Stimulated activated memory B cell treated with anti-CD40 and anti-IgM and Interleukin-4, amounts not matched to agents 10 μg/mL and 1 μg/mL and 100 μg/mL, for 72 hours (primary cell): ENCODE measurements at places on chromosomes 1 and 21.

DNA sequence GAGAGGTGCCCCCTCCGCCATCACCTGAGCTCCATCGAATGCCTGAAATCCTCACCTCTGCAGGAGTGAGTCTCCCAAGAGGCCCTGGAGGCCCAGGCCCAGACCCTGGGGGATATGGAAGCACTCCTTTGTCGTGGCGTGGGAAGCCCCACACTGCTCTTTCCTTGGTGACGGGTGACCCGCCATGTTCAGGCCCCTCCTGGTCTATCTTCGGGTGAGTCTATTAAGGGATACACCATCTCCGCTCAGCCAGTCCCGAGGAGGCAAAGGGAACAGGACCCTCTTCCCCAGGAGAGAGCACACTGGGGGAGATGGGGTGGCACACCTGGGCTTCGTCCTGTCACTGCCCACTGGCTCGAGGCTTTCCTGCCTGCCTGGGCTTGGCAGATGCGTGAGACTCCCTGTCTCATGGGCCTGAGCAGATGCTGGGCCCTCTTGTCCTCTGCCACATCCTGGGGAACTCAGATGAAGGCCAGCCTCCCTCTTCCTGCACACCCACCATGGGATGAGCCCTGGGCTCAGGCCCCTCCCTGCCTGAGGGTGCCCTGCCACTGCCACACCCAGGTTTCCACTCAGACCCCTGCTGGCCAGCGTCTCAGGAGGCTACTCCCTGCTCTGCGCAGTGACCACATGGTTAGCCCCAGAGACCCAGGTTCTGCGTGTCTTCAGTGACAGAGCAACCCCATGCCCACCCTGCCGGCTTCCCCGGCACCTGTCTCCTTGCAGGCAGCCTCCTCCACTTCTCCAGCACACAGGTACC, 3.8 kb upstream of the NPHP4 start:
- ATAC-seq, result no peak

GRCh38 chr1:113928187-113928930, 765 bp upstream of the HIPK1 start:
- peak; percentile 32 for ATAC-seq

DNA sequence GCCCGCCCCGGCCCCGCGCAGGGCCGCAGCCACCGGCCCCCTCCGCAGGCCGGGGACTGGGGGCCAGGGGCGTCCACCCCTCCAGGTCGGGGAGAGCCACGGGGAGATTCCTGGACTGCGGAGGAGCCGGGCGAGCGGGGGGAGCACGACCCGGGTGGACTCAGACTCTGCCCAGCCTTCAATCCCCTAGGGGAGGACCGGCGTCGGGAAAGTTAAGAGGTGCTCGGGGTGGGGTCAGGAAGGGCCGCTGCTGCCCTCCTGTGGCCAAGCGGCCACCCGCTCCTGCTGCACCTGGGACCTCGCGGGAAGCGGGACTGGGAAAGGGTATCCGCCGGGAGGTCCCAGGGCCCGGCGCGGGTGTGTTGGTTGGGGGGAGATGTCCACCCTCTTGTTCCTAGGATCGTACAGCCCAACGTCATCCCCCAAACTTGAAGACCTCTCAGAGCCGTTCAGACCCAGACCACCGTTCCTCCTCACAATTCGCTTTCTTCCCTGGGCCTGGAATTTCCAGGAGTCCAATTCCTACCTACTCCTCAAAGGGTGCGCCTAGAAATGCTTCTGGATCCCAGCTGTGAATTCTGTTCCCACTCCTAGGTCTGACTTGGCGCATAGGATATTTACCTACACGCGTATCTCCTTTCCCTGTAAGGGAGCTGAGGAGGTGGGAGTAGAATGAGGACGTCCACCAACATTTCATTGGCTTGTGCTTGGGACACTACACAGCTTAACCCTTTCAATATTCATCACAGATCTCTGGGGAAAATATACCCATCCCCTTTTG, 484 bp upstream of the RHOC start:
- ATAC-seq, result peak; percentile 85

DNA sequence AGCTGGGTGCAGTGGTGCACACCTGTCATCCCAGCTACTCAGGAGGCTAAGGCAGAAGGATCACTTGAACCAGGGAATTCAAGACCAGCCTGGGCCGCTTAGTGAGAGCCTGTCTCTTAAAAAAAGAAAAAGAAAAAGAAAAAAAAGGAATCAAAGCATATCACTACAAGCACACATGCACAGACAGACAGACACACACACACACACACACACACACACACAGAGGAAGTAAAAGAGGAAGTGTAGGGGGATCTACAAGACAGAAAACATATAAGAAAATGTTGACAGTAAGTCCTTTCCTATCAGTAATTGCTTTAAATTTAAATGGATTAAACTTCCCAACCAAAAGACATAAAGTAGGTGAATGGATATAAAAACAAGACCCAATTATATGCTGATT, 180.3 kb downstream of the FAF1 start:
- no peak for ATAC-seq

DNA sequence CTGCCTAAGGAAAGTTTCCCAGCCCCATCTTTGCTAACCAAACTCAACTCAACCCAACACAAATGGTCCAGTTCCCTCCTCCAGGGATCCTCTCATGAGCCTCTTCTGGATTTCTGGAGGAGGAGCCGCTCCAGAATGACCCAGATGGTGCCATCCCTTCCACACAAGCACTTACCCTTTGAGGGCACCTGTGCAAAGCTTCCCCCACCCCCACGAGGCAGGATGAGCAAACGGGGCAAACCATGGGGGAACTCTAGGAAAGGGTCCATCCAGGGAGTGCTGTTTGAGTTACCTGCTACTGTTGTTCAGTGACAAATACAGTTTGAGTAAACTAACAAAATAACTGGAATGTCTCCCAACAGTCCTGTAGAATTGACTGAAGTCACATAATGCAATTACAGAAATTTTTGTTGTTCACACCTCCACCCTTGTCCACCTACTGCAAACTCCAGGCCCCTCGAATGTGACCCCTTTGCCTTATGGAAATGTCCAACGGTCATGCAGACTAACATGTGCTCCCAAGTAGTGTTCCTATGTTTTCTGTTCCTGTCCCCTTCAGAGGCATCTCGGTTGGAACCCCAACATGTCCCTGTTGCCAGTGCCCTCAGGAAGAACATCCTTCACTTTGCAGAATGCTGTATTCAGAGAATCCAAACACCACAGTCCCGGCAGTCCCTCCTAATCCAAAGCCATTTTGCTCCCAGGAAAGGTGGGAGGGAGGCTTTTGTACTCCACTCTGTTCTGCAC, 160.1 kb downstream of the RRAGC start:
- ATAC-seq, result no peak
